Neural progenitor cell (in vitro differentiated cells): ENCODE measurements at places on chromosomes 6 and 20. TPM values are rescaled to one million over a fixed set of nuclear protein-coding genes. Genes with fewer than 3 reads are reported as not detected.

The C6orf132 gene
- total RNA-seq, result 1.2 and 1.8 TPM in 2 replicates

The SKIC2 gene
- 21.0 and 50.5 TPM in 2 replicates for total RNA-seq

The CRISP3 gene
- not detected in 2 replicates for total RNA-seq

The RSPO4 gene
- 0.26 and 1.0 TPM in 2 replicates for total RNA-seq

The SPATS1 gene
- total RNA-seq, result 0.25 TPM in 1 of 2 replicates, not detected in the other

The EPPIN gene
- not detected in 2 replicates for total RNA-seq

The C20orf202 gene
- total RNA-seq, result not detected in 2 replicates

- DNase-seq, result no peak
Measured at GRCh38 chr20:50220093-50220893, 29.7 kb downstream of the CEBPB start.

GRCh38 chr6:128370072-128370471 is 150.3 kb downstream of the PTPRK start:
- DNase-seq, result no peak

DNA sequence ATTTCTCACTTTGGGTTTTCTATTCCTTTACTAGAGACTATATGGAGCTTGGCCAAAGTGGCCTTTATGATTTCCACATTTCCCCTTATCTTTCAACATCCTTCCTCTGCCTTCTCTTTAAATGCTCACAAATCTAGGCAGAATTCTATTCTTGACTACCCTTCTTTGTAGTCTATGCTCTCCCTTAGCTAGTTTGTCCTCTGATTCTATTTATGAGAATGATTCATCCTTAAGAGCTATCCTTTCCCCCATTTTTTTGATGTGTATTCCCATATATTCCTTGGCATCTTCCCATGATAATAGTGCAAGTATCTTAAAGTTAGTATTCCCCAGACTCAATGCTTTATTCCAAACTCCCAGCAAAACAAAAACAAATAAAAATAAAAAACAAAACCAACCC is 53.1 kb downstream of the IL20RA start:
- no peak for DNase-seq

- DNase-seq, result no peak
Measured at GRCh38 chr20:11158146-11158545, 484.3 kb upstream of the JAG1 start.

DNA sequence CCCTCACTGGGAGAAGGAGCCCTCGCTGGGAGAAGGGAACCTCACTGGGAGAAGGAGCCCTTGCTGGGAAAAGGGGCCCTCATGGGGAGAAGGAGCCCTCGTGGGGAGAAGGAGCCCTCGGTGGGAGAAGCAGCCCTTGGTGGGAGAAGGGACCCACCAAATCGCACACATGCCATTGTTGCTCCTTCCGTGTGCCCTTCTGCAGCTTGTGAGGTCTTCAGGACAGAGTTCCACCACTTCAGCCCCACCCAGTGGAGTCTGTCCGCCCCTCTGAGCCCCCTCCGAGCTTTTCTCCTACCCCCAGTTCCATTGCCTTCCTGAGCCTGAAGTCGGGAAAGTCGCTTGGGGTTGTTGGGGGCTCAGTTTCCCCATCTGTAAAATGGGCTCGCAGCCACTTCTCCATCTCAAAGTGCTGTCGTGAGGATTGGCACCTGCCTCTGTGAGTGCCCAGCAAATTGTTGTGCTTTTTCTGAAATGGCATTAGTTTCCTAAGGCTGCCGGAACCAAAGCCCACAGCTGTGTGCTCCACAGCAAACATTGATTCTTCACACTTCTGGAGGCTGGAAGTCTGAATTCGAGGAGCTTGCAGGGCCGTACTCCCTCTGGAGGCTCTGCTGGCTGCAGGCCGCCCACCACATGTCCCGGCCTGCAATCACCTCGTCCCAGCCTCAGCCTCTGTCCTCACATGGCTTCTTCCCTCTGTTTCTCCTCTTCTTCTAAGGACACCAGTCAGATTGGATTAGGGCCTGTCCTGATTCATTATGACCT is 124.7 kb upstream of the PMEPA1 start:
- DNase-seq, result no peak

DNA sequence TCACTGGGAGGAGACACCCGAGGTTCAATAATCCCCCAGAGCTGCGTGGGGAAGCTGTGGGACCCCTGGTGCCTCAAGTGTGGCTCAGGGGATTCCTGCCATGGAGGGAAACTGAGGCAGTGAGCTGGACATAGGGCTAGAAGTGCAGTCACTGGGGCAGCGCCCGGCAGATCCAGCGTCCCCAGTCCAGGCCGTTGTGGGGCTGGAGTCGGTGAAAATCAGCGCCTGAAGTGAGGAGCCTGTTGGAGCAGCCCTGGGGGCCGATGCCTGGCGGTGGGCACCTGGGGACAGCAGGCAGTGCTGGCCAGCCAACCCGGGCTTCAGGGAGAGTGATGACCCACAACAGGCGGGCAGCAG is 2.2 kb upstream of the COL9A3 start:
- DNase-seq, result no peak

GRCh38 chr6:44390158-44390683 is 2.7 kb downstream of the CDC5L start:
- DNase-seq, result no peak

DNA sequence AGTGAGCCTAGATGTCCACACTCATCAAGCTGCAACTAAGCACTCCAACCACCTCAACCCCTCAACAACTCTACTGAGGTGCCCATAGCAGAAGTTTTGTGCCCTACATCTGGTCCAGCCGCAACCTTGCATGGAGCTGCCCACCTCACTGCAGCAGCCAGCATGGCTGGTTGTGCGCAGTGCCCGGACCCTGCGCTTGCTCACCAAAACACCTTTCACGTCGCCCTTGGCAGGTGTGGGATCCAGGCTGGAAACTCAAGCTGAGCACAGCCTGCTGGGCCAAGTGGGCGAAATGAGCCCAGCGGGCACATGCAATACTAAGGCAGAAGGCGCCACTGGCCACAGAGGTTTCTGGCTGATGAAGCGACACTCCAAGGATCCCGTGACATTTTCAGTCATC is 902.4 kb downstream of the TBC1D32 start:
- no peak for DNase-seq

DNA sequence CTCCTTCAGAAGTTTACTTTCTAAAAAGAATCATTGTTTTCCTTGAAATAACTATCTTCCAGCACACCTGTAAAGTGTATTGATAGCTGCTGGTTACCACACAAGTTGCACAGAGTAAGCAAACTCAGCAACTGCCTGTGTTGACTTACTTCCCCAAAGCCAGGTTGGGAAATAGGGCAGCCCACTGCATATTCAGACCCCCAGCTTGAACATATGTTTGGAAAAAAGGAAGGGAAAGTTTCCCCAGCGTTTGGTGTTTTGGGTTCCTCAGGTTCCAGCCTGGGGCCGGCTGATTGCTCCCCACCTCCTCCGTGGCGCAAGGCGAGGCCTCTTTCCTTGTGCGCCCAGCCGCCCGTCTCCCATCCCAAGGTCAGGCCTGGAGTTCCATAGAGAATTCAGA is 70.1 kb upstream of the QKI start:
- no peak for DNase-seq

DNA sequence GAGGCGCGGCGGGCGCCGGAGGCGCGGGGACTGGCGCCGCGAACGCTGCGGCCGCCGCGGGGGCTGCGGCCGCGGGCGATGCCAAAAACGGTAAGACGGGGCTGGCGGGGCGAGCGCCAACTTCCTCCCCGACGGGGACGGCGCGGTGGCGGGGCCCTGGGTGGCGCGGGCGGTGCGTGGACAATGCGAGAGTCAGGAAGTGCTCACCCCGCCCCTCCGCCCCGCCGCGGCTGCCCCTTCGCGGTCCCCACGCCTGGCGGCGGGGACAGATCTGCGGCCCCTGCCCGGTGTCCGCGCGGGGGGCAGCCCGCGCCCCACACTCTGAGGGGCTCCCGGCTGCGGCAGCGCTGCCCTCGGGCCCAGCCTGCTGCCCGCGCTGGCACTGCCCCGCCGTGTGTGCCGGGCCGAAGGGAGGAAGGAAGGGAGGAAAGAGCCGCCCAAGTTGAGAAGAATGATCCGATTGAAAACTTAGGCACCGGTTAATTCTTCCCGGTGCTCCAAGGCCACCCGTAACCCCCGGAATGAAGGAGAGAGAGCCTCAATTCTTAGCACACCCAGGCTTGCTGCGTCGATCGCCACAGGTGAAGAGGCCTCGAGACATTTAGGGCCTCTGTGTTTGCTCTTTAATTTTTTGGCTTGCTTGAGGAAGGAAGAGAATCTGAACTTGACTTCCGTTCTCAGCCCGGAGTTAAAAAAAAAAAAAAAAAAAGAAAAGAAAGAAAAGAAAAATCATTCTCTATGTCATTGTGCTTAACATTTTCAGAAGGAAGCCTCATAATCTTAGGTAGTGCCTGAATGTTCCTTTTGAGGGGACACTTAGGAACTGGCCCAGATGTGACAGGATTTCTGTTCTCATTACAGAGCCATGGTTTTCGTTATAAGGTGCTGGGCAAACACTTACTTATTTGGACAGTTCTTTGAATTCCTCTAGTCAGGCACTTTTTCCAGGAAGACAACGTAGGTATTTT is 982 bp downstream of the HECA start:
- peak; percentile 55 for DNase-seq

GRCh38 chr6:56752009-56752408 is 109.3 kb upstream of the DST start:
- peak; percentile 39 for DNase-seq

DNA sequence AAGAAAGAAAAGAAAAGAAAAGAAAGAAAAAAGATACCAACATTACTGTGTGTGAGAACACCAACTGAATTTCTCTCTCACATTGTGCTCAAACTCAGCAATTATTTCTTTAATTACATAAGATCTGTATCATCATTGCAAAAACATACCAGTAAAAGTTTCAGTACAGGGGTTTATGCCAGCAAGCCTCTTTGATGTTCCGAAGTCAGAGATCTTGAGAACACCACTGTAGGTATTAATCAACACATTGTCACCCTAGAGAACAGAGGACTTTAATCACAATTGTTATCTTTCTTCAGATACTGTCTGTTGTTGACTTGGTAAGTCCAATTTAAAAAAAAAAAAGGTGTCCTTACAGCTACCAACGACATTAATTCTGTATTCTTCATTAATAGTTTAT is 60.9 kb upstream of the MAP7 start:
- no peak for DNase-seq
